A673 (cell line): ENCODE measurements at places on chromosomes 2 and 18.

GRCh38 chr2:240162531-240162930 lies 22.1 kb upstream of the OTOS start:
- DNase-seq: no peak

GRCh38 chr18:62506495-62507143 lies 16.2 kb upstream of the ZCCHC2 start:
- DNase-seq: no peak

GRCh38 chr2:226411727-226412360 lies 387.8 kb downstream of the IRS1 start:
- DNase-seq: no peak

DNA sequence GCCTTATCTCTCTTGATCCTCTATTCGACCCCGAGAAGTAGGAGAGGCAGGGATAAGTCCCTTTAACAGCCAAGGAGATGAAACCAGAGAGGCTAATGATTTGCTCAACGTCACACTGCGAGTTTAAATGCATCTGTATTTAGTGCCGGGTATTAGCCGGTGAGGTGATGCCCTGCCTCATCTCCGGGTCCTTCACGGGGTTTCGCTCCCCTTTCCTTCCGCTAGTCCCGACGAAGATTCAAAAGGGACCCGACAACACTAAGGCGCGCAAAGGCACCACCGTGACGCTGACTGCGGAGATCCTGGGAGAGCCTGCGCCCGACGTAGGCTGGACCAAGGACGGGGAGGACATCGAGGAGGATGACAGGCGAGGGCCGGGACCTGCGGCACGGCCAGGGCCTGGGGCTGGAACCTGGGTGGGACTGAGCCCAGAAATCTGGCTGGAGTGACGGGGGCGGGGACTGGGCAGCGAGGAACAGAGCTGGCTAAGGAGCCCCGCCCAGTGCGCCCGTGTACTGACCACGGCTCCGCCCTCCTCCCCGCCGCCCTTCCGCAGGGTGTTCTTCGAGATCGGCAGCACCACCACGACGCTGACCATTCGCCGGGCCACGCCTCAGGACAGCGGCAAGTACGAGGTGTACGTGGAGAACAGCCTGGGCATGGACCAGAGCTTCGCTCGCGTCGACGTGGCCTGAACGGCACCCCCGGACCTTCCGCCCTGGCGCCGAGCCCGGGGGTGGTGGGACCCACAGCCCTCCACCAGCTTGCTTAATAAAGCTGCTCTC lies 1.0 kb upstream of the GMPPA start:
- no peak for DNase-seq

DNA sequence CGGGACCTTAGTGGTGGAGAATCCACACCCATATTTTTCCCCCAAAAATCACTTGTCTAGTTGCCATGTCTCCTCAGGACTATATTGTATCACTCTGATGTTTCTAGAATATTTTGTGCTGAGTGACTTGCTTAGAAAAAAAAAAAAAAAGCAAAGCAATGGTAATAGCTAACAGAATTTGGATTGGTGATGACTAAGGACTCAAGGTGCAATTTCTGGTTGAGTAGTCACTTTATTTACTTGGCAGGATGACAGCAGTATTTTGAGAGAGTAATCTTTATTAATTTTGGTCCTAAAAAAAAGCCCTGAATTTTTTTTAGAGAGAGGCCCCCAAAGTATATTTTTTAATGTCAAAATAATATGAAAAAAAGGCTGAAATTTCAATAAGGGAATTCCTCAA lies 32.8 kb upstream of the MYO3B start:
- DNase-seq: no peak

GRCh38 chr2:199704358-199705238 lies 146.4 kb downstream of the FTCDNL1 start:
- DNase-seq: peak; percentile 54

DNA sequence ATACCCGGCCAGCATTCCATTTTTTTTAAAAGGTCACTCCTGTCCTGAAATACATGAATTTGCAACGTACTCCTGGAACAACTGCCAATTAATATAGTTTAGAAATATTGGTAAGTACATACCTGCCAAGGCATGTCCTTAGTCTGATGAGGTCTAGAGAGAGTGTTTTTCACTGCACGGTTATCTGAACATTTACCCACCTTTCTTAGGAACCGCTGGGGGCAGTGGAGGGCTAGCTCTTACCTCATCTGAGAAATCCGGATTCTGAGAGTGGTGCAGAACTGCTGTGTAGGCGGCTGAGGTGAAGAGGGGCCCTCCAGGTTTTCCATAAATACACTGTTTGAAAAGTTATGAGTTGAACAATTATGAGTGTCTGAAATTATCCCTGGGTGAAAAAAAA lies 133.1 kb upstream of the CCDC195 start:
- no peak for DNase-seq

- no peak for DNase-seq
Measured at GRCh38 chr2:34291076-34291475, 692.0 kb upstream of the FAM98A start.

DNA sequence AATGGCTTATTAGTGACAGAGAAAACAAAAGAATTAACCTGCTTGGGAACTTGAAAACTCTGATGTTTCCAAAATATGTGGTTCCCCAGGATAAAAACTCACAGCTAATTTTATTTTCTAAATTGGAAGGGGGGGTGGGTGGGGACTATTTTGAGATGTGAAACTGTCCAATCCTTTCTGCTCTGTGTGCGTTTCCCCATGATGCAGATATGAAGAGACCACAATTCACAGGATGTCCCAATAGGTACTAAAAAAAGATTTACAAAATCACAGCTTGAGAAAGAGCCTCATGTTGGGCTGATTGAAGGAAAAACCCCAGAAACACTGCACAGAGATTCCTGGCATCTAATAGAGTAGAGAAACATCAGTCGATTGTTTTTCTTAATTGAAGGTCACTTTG lies 273.2 kb downstream of the ARHGAP15 start:
- no peak for DNase-seq

DNA sequence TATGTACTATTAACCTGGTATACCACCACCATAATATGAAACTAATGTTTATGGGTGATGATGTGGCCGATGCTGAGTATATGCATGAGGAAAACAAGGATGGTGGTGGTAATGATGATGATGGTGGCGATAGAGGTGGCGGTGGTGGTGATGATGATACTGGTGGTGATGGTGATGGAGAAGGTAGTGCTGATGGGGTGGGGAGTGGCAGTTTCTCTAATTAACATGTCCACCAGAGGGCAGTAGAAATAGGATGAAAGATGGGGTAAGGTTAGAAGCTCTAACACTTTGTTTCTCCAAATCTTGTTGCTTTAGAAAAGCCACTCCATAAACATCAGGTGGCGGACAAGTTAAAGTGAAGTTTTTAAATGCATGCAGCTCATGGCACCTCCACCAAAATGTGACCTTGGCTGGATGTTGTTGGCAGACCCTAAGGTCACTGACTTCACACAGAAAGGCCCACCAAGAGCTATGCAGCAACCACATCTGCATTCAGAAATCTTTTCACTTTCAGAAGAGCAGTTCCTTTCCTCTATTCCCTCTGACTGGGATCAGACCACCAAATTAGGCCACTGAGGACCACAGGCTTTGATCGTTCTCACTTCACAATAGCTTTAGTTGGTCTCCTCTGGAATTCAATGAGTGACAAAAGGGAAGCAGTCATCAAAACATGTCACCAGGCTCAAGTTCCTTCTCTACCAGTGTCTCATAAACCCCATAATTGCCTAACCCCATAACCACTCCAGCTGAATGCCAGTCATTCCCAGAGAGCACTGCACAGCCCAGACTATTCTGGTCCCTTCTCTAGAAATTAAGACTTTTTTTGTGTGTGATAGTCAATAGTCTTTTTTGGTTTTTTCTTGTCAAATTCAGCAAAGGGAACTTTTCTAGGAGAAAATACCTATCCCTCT lies 7.5 kb upstream of the BCL11A start:
- DNase-seq: peak; percentile 56

- no peak for DNase-seq
Measured at GRCh38 chr18:3914833-3915610, 465.1 kb downstream of the TGIF1 start.

DNA sequence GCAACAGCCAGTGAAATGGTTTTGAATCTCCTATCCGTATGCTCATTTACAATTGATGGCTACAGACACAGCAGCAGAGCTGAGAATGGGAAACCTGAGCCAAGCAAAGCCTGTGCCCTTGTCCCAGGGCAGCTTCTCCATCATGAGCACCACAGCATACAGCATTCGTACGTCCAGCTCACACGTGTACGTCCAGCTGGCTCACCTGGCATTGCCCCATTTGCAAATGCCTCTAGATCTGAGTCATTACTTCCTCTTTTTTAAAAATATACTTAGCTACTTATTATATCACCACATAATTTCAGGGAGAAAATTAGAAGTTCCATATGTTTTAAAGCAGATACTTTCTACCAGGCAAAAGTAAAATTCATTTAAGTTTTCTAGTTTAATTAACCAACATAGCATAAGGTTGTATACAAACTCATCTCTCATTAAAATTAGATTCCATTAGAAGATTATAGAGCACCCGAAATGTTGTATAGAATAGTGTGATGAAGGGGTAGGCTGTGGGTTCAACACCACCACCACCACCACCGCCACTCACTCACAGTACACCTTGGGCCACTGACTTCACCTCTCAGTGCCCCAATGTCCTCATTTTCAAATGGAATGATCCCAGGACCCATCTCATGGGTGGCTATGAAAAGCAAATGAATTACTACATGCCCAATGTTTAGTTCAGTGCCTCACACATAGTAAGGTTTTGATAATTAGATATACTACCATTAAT lies 31.4 kb upstream of the TMEM177 start:
- no peak for DNase-seq

DNA sequence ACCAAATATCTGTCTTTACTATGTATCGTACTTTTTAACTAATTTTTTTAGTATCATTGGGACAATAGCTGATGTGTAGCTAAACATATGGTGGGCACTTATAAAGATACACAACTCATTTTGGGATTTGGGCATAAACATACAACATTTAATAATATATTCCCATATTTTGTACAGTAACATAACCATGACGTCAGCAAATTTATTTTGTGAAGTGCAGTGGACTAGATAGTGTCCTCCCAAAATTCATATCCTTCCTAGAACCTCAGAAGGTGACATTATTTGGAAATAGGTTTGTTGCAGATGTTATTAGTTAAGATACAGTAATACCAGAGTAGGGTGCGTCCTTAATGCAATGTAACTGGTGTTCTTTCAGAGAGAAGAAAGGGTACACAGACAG lies 356.7 kb downstream of the CDH7 start:
- DNase-seq: no peak

DNA sequence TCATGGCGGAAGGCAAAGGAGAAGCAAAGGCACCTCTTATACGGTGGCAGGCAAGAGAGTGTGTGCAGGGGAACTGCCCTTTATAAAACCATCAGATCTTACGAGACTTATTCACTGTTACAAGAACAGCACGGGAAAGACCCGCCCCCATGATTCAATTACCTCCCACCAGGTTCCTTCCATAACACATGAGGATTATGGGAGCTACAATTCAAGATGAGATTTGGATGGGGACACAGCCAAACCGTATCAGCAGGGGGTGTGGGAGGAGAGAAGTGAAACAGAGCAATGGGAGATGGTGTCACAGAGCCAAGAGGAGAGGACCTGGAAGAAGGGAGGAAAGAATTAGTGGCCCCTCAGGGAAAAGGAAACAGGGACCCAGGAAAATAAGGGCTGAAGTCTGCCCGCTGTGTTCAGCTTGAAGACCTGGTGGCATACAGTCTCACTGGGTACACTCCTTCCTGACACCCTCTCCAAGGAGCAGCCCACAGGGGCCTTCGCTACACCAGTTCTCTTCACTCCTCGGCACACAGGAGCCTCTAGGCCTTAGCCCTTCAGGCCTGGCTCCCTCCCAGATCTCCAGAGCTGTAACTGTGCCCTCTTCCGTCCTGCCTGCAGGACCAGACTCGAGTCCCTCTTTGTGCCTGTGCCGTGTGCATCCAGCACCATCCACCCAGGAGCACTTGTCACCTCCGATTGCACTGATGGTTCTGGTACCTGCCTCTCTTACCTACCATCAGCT lies 262.1 kb downstream of the EIPR1 start:
- DNase-seq: peak; percentile 86

DNA sequence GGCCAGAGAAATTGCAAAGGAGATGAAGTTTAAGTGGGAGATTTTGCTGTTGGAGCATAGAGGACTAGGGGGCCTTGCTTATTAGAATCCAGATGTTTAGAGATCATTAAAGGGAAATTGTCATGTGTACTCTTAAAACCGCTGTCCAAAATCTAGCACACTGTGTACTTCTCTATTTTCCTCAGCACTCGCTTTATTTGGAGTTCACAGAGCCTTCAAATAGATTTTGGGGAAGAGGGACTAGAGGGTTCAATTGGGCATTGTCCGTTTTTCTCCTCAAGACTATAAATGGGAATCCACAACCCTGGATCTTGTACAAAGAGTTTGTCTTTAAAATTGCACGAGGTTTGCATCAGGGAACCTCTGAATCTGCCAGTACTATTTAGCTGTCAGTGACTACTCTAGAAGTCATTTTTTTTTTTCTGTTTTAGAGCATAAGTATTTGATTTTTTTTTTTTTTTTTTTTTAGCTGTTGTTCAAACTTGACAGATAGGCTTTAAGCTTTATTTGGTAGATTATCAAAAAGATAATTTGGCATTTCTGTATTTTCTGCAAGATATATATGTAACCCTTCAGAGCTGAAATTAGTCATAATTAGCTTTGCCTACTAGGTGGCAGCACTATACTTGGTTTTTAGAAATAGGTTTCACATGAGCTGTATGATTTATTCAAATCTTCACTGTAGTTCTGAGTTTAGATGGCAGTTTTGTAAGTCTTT lies 14.2 kb downstream of the PMS1 start:
- peak; percentile 48 for DNase-seq

GRCh38 chr2:205593891-205594290 lies 88.4 kb upstream of the NRP2 start:
- DNase-seq: no peak

GRCh38 chr18:808502-808901 lies 3.5 kb downstream of the YES1 start:
- DNase-seq: no peak

DNA sequence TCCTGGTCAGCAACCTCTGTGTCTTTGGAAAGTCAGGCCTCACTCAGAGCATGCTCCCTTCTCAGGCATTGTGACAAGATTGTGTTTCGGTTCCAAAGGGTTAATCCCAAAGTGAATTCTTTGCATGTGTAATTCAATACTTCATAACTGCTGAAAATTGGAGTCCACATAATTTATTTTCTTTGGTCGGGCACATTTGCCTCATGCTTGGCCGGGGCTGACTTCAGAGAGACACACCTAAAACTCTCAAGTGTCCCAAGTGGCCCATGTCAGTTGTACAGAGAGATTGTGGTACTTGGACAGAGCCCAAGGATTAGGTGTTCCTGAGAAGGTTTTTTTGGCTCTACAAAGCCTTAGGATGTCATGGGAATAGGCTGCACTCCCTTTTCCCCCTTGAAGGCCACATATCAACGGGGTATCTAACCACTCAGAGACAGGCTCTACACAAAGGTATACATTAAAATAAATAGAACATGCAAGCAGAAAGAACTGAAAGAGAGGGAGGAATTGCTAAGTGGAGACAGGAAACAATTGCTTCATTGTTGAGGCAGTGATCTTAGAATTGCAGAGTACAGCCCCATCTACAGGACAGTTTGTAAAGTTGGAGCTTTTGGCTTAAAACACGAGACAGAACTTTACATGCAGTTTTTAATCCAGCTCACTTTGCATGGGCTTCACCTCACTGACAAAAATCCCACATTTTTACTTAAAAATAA lies 1232.3 kb upstream of the ZEB2 start:
- peak; percentile 94 for DNase-seq

- no peak for DNase-seq
Measured at GRCh38 chr2:238722883-238723282, 125.0 kb upstream of the TWIST2 start.
